ENCODE measurements at places on chromosomes 6 and 20.

DNA sequence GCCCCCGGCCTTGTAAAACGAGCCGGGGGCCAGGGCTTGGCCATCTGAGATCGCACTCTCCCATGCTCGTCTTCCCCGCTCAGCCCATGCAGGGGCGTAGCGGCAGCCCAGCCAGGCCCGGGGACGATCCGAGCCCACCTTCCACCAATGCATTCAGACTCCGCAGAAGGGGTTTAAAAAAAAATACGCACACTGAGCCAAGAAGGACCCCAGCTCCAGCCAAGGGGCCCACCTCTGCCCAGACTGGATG, 320 bp downstream of the GSTA4 start:
- DNase-seq = peak; percentile 44

DNA sequence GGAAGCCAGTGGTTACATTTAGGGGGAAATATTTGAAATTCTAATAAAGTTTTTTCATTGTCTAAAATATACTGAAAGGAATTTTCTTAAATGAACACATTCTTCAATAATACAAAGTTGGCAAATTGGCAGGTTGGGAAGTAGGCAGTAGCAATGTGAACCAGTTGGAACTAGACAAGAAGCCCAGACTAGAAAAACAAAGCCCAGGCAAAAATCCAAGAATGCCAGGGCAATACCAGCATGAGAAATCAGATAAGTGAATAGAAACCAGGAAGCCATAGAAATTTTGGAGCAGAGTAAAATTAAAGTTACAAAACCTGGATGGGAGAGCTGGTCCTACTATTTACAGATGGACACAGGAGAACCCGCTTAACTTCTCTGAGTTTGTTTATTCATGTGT, 52.2 kb downstream of the TPBG start:
- DNase-seq = no peak

- DNase-seq = no peak
Observed at GRCh38 chr6:138815221-138815620, 19.3 kb downstream of the ECT2L start.

- no peak for DNase-seq
Observed at GRCh38 chr6:118537574-118537973, 10.5 kb upstream of the PLN start.

GRCh38 chr20:53655625-53656292, 62.1 kb upstream of the ZNF217 start:
- DNase-seq = no peak

GRCh38 chr6:25698631-25699030, 46.6 kb downstream of the SCGN start:
- no peak for DNase-seq

GRCh38 chr20:10832141-10832540, 158.3 kb upstream of the JAG1 start:
- DNase-seq = no peak

GRCh38 chr6:106064756-106065155, 21.4 kb upstream of the PRDM1 start:
- no peak for DNase-seq

- no peak for DNase-seq
Observed at GRCh38 chr20:33490023-33490933, at the start of gene CBFA2T2. TSS of gene CBFA2T2 (plus strand) at chr20:33490096. CDS start at chr20:33490268, 172 bp downstream.

GRCh38 chr6:31734247-31734820, 2.0 kb downstream of the CLIC1 start:
- no peak for DNase-seq

GRCh38 chr6:52360601-52361413, 1.1 kb upstream of the PAQR8 start:
- no peak for DNase-seq

DNA sequence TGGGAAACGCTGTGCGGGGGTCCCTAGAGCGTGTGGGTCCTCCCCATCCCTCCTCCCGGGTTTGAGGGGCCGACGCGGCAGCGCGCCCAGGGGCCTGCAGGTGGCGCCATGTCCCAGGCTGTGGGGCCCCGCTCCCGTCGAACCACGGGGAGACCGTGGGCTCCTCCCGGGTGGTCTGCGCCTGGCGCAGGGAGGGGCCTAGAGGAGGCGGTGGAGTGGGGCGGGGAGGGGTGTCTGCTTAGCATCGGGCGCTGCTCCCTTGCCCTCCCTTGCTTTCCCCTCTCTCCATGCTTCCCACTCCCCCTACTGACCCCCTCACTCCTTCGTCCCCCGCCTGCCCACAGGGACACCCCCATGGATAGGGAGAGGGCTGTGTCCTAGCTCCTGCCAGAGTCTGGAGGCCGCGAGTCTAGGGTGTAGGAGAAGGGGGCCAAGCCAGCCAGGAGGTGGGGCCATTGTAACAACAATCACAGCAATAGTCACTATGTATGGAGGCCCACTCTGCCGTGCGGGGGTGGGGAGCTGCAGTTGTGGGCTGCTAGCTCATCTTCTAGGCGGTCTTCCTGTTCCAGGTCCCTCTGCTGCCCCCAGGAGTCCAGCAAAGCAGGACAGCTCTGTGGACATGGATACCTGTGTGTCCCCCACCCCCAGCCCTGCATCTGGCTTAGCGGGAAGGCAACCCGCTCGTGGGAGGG, 51.7 kb downstream of the CHMP4B start:
- peak; percentile 81 for DNase-seq

- no peak for DNase-seq
Observed at GRCh38 chr20:52859156-52859876, 112.8 kb upstream of the TSHZ2 start.

DNA sequence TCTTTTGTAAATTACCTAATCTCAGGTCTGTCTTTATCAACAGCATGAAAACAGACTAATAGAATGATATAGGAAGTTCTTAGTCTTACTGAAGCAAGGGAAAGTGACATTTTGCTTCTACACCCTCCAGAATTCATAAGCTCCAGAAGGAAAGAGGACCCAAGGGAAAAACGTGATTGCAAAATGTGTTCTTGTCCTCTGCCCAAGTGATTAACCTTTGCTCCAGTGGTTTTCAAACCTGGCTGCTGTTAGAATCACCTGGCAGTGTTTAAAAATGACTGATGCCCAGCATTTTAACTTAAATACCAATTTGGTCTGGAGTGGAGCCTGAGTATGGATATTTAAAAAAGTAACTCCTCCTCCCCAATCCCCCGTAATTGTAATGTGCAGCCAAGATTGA, 191.4 kb downstream of the SLC16A10 start:
- DNase-seq = no peak

DNA sequence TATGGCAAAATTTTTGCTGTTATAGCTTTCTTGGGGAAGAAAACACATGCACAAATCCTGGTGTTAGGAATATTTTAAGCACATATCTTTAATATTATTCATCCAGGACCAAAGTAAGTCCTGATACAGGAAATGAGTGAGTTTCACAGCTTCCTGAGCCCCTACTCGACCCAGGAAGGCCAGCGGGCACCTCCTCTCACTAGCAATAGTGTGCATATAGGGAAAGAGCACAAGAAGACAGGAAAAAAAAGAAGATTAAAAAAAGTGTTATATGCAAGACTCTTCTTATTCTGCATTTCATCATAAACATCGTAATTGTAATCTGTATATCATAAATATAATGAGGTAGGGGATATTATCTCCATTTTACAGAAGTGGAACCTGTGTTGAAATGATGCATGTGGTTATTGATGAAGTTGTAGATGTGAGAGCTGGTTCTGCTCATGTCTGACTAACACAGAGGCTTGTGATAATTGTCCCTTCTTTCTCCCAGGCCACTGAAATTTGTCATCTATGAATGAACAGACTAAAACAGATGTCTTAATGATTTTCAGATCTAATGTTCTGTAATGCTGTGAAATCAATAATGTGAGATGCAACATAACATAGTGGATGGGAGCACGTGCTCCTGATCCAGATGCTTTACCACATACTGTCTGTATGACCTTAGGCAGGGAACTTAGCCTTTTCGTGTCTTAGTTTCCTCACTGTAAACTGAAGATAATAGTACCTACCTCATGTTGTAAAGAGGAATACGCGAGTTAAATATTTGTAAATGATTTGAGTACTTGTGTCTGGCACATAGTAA, 101.2 kb downstream of the MYO6 start:
- no peak for DNase-seq

GRCh38 chr6:132675749-132676148, 16.8 kb upstream of the TAAR1 start:
- DNase-seq = no peak

- no peak for DNase-seq
Observed at GRCh38 chr6:3231247-3232016, 4.0 kb upstream of the TUBB2B start.

DNA sequence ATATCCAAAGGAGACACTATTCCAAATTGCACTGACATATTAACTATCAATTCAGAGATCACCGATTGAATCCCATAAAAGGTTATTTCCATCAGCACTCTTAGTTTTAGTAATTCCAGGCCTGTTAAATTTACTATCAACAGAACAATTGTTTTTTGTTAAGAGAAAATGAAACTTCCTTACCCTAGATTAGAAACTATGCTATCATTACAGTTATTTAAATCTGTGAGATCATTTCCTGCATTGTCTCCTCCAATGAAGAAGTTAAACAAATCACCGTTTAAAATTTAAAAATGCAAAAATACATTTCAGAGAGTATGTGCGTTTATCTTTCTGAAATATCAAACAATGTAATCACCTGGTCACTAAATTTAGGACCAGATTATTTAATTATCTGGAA, 57.5 kb downstream of the HIVEP2 start:
- DNase-seq = no peak

DNA sequence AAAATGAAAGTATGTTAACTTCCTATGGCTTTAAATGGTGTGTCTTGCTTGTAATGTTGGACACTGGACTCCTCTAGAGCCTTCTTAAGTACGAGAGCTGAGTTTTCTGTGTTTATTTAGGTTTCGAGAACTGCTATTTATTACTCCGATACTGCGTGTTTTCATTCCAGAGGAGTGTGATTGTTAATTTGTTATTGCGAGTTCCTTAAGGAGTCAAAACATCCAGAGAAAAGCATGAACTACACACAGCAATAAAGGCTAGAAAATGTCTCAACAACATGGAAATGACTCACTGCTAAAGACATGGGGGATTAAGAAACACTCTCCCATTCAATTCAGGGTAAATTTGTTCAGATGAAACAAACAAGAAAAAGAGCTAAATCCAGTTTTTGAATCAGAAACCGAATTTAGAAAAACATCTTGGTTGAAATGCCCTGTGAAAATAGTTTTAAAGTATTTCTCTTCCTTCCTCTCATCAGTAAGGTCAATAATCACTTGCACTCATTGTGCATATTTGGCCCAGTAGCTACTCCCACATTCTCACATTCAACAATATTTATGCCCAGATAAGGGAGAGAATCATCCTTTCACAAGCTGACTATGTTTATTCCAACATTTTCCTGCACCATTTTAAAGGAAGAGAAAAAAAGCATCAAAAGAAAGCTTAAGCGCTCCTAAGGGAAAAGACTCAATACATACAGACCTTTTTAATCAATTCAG, 36.0 kb downstream of the ATXN1 start:
- DNase-seq = no peak

DNA sequence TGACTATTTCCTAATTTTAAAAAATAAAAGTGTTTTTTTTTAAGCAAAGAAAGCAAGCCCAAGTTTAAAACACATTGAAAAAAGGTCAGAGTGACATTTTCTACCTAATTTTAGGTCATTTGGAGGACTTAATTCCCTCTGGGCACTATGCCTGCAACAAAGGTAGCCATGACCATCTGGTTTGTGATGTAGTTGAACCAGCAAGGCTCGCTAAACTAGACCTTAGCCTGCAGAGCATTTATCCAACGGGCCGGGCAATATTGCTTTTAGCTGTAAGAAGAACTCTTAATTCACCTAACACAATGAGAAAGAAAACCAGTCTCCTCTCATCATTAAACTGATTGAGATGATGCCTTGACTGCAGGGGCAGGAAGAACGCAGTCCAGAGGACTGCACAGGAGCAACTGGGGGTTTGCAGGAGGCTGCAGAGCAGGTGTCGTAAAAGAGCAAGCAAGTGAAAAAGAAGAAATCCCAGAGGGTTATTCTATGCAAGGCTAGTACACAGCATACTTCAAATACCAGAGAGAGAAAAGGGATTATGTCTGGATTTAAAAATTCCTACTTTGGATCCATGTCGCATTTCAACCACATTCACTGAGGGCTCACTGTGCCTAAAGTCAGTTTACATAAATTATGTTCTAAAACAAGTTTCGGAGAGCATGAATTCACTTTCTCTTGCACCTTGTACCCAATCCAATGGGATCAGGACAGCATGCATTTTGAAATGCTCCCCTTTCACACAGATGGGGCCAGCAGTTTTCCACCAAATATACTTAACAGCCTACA, 12.8 kb downstream of the TRAF3IP2 start:
- DNase-seq = no peak

- no peak for DNase-seq
Observed at GRCh38 chr6:153411070-153411648, 280.1 kb upstream of the RGS17 start.

GRCh38 chr6:3322366-3322890, 63.7 kb downstream of the PSMG4 start:
- DNase-seq = no peak

- DNase-seq = peak; percentile 57
Observed at GRCh38 chr6:8006208-8006607, 58.0 kb downstream of the BLOC1S5 start.

DNA sequence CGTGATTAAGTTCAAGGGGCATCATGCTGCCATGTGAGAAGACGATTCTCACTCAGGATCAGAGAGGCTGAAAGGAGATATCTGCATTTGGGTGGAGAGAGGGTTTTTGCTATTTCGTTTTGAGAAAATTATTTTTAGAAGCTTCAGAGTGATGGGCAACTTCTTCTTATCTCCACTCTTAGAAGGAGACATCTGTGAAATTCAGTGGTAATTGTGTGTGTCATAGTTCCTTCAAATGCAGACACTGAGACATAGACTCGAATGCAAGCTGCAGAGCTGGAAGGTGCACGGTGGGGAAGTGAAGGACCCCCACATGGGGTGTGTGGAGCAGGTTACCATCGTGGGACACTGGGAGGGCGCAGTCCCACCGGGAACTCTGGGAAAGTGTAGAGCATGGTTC, 116.8 kb downstream of the PRND start:
- DNase-seq = no peak

- no peak for DNase-seq
Observed at GRCh38 chr20:31820228-31820627, 1.1 kb downstream of the MYLK2 start.

- DNase-seq = peak; percentile 30
Observed at GRCh38 chr6:35686873-35687555, 1.7 kb downstream of the FKBP5 start.

DNA sequence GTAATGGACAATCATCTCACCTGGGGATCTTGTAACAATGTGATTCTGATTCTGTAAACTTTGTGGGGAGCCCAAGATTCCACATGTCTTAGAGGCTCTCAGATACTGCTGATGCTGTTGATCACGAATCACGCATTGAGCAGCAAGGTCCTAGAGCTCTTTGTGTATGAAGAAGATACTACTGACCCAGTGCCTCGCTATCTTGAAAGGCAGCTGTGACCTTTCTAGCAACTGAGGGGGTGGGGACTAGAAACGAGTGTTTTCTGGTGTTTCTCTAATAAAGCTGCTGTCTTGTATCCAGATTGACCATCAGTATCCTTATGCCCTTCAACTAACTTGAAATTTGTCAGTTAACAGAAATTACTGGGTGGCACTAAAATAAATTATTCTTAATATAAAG, 142.9 kb downstream of the MTHFD1L start:
- no peak for DNase-seq
